Mucosa of gallbladder (tissue), 1 donor: ENCODE measurements at places on chromosomes 2 and 18.
A peak's percentile ranks its signal among the peaks of the same experiment; 100 is the strongest.

DNA sequence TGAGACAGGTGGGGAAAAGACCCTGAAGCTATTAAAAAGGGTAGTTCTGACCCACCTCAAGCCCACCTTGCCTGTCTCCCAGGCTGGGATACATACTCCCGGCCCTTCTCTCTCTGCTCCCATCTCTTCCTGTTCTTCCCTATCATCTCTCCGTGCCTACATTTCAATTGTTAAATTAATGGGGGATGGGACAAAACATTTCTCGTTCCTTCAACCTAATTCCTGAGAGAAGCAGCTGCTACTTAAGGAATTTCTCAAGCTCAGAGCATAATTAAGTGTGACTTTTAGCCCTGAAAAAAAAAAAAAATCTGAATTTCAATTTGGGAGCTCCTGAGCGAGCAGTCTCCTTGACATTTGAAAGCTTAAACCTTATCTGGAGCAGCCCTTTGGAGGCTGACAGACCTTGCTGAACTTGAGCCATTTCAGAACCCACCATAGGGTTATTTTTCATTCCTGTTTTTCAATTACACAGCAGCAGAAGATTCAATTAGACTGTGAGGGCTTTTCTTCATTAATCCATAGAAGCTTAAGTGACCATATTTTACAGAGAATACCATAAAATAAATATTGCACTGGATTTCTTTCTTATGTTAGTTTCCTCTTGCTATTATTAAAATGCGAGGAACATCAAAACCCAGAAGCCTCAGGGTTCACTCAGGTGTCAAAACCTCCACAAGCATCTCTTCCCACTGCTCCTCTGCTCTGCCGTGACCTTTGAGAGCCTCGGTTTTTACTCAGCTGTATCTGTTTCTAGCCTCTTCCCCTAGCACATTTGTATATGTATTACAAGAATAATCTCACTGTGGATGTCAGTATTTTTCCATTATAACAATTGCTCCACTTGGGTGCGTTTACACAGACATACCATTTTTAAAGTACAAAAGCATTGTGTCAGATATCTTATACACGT lies 125.7 kb downstream of the B3GNT2 start:
- DNase-seq = no peak

DNA sequence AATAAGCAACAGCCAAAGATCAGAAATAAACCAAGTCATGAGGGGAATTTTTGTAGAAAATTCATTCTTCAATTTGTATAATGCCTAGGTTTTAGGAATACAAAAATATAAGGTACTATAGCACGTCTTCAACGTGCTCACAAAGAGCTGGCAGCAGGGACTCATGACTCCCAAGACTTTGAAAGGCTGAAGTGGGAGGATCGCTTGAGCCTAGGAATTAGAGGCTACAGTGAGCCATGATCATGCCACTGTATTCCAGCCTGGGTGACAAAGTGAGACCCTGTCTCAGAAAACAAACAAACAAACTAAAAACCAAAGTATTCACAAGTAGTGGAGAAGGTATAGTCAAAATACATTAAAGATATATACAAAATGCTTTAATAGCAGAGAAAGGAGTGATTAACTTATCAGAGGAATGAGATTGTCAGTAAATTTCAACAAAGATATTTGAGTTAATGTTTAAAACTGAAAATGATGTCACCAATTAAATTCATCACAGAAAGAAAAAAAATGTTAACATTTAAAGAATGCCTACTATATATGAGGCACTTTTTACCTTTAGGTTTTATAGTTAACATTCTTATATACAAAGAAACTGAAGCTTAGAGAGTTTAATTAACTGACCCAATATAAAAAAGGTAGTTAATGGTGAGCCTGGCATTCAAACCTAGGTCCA lies 3.2 kb downstream of the WDR33 start:
- no peak for DNase-seq

GRCh38 chr2:198188982-198189381 lies 384.6 kb downstream of the PLCL1 start:
- DNase-seq = no peak

DNA sequence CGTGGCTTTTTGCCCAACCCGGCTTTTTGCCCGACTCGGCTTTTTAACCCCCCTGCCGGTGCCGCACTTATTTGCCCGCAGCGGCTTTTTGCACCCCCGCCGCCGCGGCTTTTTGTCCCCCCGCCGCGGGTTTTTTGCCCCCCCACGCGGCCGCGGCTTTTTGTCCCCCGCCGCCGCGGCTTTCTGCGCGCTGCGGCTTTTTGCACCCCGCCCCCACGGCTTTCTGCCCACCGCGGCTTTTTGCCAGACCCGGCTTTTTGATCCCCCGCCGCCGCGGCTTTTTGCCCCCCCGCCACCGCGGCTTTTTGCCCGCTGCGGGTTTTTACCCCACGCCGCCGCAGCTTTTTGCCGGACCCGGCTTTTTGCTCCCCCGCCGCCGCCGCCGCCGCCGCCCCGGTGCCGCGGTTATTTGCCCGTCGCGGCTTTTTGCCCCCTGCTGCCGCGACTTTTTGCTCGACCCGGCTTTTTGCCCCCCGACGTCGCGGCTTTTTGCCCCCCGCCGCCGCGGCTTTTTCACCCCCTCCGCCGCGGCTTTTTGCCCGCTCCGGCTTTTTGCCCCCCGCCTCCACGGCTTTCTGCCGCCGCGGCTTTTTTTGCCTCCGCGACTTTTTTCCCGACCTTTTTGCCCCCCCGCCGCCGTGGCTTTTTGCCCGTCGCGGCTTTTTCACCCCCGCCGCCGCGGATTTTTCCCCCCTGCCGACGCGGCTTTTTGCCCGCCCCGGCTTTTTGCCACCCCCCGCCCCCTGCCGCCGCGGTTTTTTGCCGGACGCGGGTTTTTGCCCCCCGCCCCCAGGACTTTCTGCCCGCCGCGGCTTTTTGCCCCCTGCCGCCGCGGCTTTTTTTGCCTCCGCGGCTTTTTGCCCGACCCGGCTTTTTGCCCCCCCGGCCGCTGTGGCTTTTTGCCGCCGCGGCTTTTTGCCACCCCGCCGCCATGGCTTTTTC lies 2786.5 kb downstream of the RPIA start:
- DNase-seq = no peak

DNA sequence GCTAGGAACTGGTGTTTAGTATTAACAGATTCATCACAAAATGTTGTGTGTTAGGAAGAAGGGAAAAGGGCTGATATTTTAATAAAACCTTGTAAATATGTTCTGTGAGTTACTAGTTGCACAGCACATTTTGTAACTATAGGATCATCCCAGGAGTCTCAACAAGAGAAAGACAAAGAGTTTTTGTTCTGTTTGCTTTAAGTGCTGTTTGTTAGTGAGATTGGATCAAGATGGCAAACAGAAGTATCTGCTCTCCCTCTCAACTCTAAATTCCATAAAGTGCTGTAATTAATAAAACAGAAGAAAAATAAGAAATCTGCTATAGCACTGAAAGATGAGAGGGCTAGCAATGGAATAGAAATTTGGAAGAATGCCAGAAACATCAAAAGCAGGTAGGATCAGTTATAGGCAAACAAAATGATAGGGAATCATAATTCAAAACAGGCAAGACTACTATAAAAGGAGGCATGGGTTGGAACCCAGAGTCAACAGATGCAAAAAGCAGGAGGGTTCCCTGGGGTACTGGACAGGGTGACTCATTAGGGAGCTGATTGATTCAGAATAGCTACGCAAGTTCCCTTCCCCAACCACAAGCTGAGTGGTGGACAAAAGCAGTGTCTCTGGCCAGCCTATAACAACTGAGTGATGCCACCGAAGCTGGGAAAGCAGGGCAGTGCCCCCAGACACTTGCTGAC lies 75.8 kb downstream of the DYNC1I2 start:
- DNase-seq = no peak

- peak; percentile 67 for DNase-seq
Measured at GRCh38 chr2:191696001-191696400, 18.1 kb downstream of the NABP1 start.

DNA sequence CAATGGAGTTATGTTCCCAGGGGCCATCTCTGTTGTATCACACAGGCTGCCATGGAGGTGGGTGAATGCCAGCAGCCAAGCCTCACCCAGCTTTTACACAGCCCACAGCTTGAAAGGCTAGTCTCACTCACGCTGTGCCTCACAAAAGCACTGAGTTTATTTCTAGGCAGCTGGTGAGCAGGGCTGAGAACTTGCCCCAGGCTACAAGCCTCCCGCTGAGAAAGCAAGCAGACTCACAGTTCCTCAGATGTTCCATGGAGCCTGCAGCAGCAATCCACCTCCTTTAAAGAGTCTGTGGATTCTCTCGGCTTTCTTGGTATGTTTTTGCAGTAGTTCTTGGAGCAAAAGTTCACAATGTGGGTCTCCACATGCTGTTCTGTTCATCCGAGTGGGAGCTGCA lies 40.9 kb upstream of the ALKAL2 start:
- DNase-seq = no peak

GRCh38 chr2:210199854-210200253 lies 25.4 kb downstream of the ACADL start:
- no peak for DNase-seq

- DNase-seq = peak; percentile 58
Measured at GRCh38 chr2:127128445-127128904, 21.5 kb upstream of the BIN1 start.

- no peak for DNase-seq
Measured at GRCh38 chr2:128416806-128417205, 98.1 kb upstream of the HS6ST1 start.

DNA sequence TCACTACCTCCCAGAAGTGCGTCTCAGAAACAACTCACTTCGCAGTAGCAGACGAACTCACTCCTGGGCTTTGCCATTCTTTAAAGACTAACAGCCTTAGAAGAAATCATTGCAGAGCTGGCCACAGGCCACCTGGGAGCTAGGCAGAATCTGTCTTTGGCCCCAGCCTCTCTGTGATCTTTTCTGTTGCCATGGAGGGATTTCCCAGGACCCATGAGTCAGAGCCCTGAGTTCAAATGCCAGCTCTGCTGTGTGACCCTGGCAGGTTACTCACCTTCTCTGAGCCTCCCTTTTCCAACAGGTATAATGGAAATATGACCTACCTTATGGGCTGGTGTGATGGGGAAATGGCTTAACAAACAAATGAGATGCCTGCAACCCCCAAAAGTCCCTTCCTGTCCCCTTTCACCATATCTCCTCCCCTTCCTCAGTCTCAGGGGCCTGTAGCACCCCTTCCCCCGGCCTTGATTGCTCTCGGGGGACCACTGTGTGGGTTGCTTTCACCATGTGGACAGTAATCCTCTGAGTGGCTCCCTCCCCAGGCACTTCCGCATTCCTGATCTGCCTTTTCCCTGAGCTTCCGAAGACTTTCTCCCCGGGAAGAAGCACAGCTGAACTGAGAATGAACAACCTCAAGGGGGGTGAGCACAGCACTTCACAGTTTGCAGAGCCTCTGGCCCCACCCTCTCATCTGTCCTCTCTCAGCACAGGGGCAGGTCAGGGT lies 34.0 kb upstream of the SLC66A3 start:
- no peak for DNase-seq

DNA sequence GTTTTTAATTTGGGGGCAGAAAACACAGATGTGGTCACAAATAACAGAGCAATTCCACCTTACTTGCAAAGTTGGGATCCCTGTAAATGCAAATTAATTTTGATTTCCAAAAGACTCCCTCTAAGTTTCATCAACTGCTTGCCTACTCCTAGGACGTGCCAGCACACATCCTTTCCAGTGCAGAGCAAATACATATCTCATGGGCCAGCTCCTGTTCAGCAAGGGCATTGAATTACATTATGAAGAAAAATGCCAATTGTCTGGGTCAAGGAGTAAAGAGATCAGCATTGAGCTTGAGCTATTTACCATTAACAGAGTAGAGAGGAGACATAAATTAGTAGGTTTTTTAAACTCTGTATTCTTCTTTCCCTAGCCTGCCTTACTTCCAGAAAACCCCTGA lies 18.8 kb downstream of the PID1 start:
- no peak for DNase-seq

GRCh38 chr2:239955989-239956817 lies 68.9 kb downstream of the NDUFA10 start:
- no peak for DNase-seq

GRCh38 chr2:231321021-231321420 lies 74.5 kb upstream of the B3GNT7 start:
- DNase-seq = peak; percentile 46

DNA sequence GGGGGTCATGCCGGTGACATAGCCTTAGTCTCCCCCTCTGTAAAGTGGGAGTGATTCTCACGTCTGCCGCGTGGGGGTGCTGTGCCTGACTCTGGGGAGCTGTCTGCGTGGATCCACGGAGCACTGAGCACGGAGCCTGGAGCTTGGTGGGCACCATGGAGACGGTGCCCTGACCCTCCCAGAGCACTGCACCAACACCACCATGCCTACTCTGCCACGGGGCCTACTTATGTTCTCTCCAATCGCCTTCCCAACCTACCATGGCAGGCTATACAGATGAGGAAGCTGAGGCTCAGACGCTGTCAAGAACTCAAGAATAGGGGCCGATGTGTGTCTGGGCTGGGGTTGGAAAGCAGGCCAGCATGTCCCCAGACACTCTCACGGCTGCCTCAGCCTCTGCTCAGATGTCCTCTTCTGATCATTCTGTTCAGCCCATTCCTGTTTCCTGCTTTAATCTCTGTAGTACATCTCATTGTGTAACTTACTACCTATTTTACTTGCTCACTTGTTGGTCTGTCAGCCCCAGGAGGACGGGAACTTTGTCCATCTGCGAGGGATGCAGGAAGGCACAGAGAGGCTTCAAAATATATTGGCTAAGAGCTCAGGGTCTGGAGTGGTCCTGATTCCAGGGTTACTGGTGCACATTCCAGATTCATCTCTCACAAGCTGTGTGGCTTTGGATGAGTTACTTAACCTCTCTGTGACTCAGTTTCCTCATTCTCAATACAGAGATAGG lies 168.1 kb upstream of the HS6ST1 start:
- peak; percentile 6 for DNase-seq

GRCh38 chr2:218733171-218734021 lies 22.8 kb downstream of the TTLL4 start:
- peak; percentile 30 for DNase-seq

- DNase-seq = no peak
Measured at GRCh38 chr18:23871410-23871809, 143.1 kb upstream of the TTC39C start.

DNA sequence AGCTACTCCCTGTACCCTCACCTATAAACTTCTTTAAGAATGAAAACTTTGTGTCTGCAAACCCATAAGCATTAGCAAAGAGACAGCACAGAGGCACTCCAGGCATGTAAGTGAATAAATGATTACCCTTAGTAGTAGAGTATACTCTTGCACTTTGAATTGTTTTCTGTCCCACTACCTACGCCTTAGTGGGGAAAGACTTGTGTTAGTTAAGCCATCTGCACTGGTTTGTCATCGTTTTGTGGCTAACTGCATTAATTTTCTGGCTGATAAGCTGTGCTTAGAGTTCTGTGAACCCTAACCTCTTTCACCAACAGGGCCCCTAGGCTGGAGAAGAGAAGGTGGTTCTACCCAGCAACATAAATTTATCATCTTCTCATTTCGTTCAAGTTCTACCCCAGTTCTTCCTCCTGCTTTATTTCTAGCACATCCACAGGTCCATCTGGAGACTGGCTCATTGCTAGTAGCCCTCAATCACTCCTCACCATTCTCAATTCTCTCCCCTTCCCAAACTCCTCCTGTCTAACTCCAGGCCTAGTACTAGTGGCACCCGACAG lies 710 bp downstream of the LMAN2L start:
- DNase-seq = no peak
